ENCODE measurements at places on chromosomes 2 and 18. TPM values are rescaled to one million over a fixed set of nuclear protein-coding genes. Genes with fewer than 3 reads are reported as not detected.

GRCh38 chr2:206212673-206213513 is 53.2 kb downstream of the EEF1B2 start:
- peak; percentile 36 for DNase-seq

DNA sequence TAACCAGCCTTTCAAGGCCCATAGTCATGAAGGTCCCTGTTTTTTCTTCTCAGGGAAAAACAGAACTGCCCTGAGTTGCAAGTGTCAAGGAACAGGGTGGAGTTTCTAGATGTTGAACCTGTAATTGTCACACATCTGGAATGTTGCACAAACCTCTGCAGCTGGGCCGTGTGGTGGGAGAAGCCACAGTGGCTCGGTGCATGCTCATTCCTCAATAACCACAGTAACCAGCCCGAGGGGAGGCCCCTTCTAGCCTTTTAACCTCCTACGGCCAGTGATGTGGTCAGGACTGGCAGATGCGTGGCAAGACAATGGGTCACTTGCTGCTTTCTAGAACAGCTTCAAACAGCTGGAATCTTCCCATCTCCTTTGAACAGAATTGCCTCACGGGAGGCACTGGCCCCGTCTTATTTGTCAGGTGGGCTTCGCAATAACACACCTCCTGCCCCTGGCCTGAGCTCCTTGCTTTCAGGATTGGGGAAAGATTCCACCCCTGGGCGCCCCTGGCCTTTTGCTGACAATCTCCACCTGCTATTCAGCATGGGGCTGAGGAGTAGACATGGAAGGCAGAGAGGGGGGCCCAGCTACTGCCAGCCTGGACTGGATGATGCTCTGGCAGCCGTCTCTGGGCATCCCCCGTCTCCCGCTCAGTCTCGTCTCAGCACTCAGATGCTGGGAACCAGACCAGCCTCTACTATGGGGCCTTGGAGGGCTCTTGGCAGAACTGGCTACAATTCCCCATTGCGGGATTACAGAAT is 102.9 kb downstream of the KLHL29 start:
- DNase-seq = peak; percentile 57

- no peak for DNase-seq
These were observed 9.7 kb upstream of the KIF3C start for GRCh38 chr2:25991965-25992364.

DNA sequence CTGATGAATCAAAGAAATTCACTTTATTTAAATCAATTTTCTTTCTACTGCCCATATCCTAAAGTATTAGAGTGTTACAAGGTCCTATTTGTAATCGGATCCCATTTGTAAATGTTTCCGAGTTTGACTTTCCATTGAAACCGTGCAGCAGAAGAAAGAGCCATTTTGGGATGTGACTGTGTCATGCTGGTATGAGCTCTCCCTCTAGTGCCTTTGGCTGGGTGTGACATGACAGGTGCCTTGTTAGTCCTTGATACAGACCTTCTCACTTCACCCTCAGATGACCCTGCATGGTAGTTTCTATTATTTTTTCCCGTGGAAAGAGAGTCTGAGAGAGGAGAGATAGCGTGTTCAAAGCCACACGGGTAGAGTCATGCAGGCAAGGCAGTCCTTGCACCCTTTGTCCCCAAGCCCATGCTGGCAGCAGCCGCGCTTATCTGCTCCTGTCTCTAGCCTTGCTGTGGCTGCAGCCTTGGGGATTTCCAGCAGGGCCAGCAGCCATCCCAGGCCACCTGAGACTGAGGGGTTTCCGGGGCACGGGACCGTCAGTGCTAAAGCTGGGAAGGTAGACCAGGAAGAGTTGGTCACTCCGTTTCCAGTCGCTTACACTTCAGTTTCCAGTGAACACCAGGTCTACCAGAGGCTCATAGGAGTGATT is 21.4 kb downstream of the CHMP1B start:
- DNase-seq = peak; percentile 54

Gene SYT4
- not detected for total RNA-seq

Gene OR6B2
- total RNA-seq = not detected

GRCh38 chr18:61322265-61322873 is 10.9 kb upstream of the CDH20 start:
- peak; percentile 63 for DNase-seq

Gene IL18R1
- total RNA-seq = 0.51 TPM

DNA sequence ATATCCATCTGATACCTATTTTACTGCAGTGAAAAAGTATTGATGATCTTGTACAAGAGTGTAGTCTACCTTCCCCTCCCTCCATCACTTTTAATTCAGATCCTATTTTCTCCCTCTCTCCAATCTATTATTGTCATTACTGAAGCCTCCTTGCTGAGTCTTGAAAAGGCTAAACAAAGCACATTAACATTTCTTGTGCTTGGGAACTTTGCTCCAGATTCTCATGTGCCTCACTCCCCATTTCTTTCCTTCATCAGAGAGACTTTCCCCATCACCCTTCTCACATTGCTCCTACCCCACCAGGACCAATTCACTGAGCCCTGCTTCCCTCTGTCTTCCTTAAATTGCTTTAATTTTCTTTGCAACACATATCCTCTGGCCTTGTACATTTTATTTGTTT is 736.2 kb upstream of the GCFC2 start:
- no peak for DNase-seq

DNA sequence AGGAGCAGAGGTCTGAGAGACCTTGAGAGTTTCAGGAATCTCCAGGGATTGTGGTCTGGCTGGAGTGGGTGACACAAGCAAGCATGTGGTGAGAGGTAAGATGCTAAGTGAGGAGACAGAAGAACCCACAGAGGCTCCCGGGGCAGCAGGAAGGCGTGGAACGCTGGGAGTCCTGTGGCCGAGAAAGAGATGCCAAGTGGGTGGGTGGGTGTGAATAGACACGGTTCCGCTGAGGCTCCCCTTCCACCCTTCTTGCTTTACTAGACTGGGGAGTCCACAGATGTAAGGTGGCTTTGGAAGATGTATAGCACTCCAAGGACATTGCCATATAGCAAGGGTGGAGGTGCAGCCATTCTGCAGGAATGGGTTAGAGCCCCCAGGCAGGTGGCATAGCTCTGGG is 4.2 kb downstream of the TEX51 start:
- DNase-seq = no peak

DNA sequence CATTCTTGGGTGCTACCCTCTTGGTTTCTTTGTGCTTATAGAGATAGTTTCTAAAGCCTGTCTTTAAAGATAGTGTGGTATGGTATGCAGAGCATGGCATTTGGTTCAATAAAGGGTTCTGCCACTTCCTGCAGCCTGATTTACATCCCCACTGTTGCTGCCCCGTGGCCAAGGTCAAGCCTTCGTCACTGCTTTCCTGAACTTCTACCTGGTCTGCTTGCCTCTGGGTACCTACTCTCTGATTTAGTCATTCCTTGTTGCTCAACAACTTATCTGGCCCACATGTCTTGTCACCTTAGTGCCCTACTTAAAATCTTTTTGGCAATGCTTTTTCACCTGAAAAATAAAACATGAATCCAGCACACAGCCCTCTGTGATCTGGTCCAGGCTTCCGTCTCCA is 352.9 kb downstream of the LPIN1 start:
- DNase-seq = no peak

DNA sequence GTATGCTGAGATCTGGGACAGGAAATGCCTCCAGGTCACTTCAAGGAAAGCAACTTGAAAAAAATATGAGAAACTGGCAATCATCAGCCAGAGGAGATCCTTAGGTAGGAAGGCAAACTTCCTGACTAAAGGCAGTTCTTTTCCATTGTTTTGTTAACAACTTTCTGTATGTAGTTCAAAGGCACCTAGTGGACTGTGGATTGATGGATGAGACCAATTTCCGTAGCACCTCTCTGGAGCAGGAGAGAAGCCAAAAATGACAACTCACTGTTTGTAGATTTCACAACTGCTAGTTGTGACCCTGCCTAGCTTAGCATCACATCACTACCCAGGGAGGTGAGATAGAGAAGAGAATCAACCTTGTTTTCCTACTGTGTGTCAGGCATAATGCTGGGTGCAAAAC is 21.8 kb upstream of the NOSTRIN start:
- peak; percentile 8 for DNase-seq

GRCh38 chr2:122960759-122961641 is 1064.1 kb upstream of the CNTNAP5 start:
- peak; percentile 91 for DNase-seq

Gene ANKRD23
- 0.26 TPM for total RNA-seq

DNA sequence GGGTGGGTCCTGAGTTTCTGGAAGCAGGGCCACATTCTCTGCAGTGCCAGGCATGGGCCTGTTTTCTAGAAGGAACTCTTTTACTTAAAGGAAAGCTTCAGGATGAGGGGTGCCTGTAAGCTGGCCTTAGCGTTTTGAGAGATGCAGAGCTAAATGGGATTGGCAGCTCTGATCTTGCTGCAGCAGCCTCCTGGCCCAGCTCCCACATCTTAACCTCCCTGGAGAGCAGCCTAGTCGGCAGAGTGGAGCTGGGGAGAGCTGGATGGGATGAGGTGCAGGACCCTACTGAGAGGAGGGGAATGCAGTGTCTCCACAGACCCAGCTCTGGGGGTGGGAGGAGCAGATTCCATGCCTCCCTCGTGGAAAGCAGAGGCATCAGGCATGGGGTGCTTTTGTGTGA is 52.0 kb downstream of the TMEM17 start:
- no peak for DNase-seq

- peak; percentile 51 for DNase-seq
These were observed 1.1 kb upstream of the DPP4 start for GRCh38 chr2:162074928-162075688.

Gene SFTPB
- not detected for total RNA-seq

GRCh38 chr2:239337877-239338484 is 62.8 kb downstream of the HDAC4 start:
- no peak for DNase-seq

- no peak for DNase-seq
These were observed 287.0 kb downstream of the TCF4 start for GRCh38 chr18:55300936-55301531.

Measured in HT1080 (cell line).